Vagina (tissue), 2 donors: ENCODE measurements at places on chromosomes 4 and X. TPM values are rescaled to one million over a fixed set of nuclear protein-coding genes. Genes with fewer than 3 reads are reported as not detected.
A peak's percentile ranks its signal among the peaks of the same experiment; 100 is the strongest.

DNA sequence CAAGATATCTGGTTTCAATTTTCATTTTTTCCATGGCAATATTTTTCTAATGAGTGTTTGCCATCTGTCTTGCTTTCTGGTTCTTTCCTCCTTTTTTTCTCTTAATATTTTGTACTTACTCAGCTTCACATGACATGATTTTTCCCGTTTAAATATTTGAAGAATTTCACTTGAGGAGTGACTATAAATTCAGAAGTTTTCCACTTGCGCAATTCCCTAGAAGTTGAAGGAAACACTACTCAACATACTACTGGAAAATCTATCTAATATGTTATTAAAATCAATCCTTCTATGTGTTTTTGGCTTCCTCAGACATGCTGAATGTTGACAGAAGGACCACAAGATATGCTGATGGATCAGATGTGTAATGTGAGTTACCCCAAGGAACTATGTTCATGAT, 36.8 kb upstream of the BANK1 start:
- no peak overlapping the region for H3K27ac ChIP-seq
- DNase-seq = no peak
- no peaks in the 10 kb centered on the region for H3K36me3 ChIP-seq

GRCh38 chr4:176479767-176480166, 160.0 kb downstream of the SPCS3 start:
- no peak overlapping the region for H3K27ac ChIP-seq
- no peaks in the 10 kb centered on the region for H3K4me1 ChIP-seq

DNA sequence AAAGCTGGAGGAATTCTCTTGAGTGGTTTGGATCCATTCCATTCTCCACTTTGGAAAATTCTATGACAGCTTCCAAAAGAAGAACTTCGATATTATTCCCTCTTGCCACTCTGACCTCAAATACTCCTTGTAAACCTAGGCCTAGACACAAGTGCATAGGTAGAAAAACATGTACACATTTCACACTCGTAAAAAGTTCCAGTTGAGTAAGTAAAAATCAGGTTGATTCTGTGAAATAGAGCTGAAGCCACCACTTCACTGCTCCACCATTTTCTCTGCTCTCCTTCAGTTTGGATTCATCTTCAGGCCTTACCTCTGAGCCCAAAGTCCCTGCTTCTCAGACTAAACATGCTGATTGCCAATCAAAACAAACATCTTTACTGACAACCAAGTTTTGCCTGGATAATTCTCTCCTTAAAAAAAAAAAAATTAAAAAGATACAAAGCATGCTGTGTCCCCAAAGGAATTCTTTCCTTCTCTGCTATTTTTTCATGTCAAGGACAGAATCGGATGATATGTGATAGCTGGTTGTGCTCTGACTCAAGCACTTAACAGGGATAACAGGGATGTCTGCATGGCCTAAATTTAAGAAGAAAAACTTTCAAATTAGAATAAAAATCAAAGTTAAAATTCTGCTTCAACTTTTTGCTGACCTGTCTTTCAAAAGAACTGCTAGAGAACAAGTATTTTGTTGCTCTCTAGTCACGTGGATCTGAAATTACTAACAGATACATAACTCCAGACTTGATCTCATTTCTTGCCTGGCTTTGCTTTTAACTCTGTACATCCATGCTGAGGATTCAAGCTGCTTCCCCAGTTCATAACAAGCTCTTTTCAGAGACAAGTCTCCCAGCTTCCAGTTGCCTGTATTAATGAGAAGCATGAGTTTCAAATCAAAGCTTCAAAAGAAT, 420.9 kb upstream of the INTU start:
- peaks cover 8% of the 10 kb centered on the region for H3K4me1 ChIP-seq
- H3K36me3 ChIP-seq = no peaks in the 10 kb centered on the region
- peak overlapping the region; percentile 3 for H3K27ac ChIP-seq
- DNase-seq = no peak

- DNase-seq = no peak
- no peak overlapping the region for H3K27ac ChIP-seq
- H3K27me3 ChIP-seq = no peaks in the 10 kb centered on the region
- H3K36me3 ChIP-seq = no peaks in the 10 kb centered on the region
Observed at GRCh38 chr4:98341309-98341708, 80.1 kb downstream of the RAP1GDS1 start.

- DNase-seq = no peak
- H3K4me1 ChIP-seq = no peaks in the 10 kb centered on the region
- no peaks in the 10 kb centered on the region for H3K36me3 ChIP-seq
- no peak overlapping the region for H3K27ac ChIP-seq
- no peak overlapping the region for H3K4me3 ChIP-seq
Observed at GRCh38 chr4:125940426-125940825, 625.7 kb downstream of the FAT4 start.

- no peaks in the 10 kb centered on the region for H3K4me1 ChIP-seq
- no peak for DNase-seq
- no peaks in the 10 kb centered on the region for H3K36me3 ChIP-seq
- H3K27me3 ChIP-seq = no peaks in the 10 kb centered on the region
Observed at GRCh38 chrX:95057341-95057740, 1383.3 kb downstream of the FAM133A start.

The ANAPC4 gene
- total RNA-seq = 33.6 TPM

The F8A2 gene
- total RNA-seq = not detected

The PDLIM3 gene
- total RNA-seq = 148 TPM

The ATOH1 gene
- not detected for total RNA-seq

GRCh38 chr4:37605843-37606565, 80.2 kb downstream of the RELL1 start:
- no peaks in the 10 kb centered on the region for H3K27me3 ChIP-seq
- DNase-seq = no peak
- H3K27ac ChIP-seq = no peak overlapping the region
- peaks cover 4% of the 10 kb centered on the region for H3K4me1 ChIP-seq
- H3K4me3 ChIP-seq = no peak overlapping the region
- no peaks in the 10 kb centered on the region for H3K36me3 ChIP-seq

DNA sequence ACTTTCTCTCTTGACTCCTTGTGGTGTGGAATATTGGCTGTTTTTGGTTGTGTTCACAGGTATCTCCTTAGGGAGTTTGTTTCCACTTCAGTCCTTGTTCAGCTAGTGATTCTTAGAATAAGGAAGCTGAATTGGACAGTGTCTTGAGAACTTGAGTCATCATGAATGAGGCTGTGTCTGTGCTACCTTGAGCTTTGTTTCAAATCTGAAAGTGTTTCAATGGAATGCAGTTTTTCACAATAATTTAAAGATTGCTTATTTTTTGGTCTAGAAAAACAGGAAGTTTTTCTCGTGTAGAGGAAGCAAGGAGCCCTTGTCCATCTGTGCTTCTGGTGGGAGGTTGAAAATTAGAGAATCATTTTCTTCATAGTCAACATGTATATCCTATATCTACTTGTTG, 76.5 kb downstream of the ZNF518B start:
- H3K27ac ChIP-seq = no peak overlapping the region
- no peak overlapping the region for H3K4me3 ChIP-seq

GRCh38 chr4:102116121-102116520, 229.2 kb downstream of the SLC39A8 start:
- H3K4me1 ChIP-seq = no peaks in the 10 kb centered on the region
- no peak overlapping the region for H3K4me3 ChIP-seq
- H3K27ac ChIP-seq = no peak overlapping the region
- H3K27me3 ChIP-seq = no peaks in the 10 kb centered on the region
- no peaks in the 10 kb centered on the region for H3K36me3 ChIP-seq

GRCh38 chrX:130413415-130413814, 11.6 kb downstream of the RBMX2 start:
- H3K27ac ChIP-seq = no peak overlapping the region
- no peaks in the 10 kb centered on the region for H3K27me3 ChIP-seq
- H3K4me1 ChIP-seq = no peaks in the 10 kb centered on the region
- H3K4me3 ChIP-seq = no peak overlapping the region

The SLC2A9 gene
- 7.9 TPM for total RNA-seq

The UGT2B15 gene
- total RNA-seq = not detected

DNA sequence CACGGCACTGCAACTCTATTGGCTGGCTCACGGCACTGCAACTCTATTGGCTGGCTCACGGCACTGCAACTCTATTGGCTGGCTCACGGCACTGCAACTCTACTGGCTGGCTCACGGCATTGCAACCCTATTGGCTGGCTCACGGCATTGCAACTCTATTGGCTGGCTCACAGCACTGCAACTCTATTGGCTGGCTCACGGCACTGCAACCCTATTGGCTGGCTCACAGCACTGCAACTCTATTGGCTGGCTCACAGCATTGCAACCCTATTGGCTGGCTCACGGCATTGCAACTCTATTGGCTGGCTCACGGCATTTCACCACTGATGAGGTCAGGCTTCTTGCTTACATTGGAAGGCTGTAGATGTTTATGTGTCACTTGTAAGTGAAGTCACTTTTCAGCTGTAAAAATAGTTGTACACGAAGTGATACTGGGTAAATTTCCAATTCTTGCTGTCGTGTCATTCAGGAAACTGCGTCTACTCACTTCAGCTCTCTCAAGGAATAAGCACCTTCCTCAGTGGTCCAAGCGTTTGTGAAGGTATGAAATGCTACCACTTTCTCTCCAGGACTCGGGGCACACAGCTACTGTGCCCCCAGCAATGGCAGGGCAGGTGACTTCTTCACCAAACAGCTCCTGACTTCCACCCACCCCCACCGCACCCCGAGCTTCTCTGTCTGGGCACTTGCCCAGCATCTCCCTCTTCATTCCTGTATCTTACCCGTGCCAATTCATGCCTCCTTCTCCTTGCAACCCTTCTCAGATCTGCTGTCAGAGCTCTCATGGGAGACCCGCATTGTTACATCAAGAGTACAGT, 141.3 kb downstream of the AFAP1 start:
- H3K27me3 ChIP-seq = no peaks in the 10 kb centered on the region
- DNase-seq = no peak
- no peaks in the 10 kb centered on the region for H3K4me1 ChIP-seq
- H3K4me3 ChIP-seq = no peak overlapping the region
- H3K36me3 ChIP-seq = peaks cover 4% of the 10 kb centered on the region
- H3K27ac ChIP-seq = no peak overlapping the region

- H3K36me3 ChIP-seq = no peaks in the 10 kb centered on the region
- no peak overlapping the region for H3K27ac ChIP-seq
- H3K4me3 ChIP-seq = no peak overlapping the region
- H3K27me3 ChIP-seq = no peaks in the 10 kb centered on the region
Observed at GRCh38 chrX:10821293-10821692, 200.9 kb upstream of the MID1 start.

The POF1B gene
- 18.7 TPM for total RNA-seq

The KLHL34 gene
- not detected for total RNA-seq

The DRD5 gene
- total RNA-seq = not detected

The ZDHHC15 gene
- 3.4 TPM for total RNA-seq

- no peaks in the 10 kb centered on the region for H3K36me3 ChIP-seq
- DNase-seq = no peak
- no peak overlapping the region for H3K4me3 ChIP-seq
- H3K27me3 ChIP-seq = no peaks in the 10 kb centered on the region
Observed at GRCh38 chr4:89249313-89249712, 58.3 kb downstream of the GPRIN3 start.

The GYG2 gene
- 15.7 TPM for total RNA-seq

- no peak overlapping the region for H3K4me3 ChIP-seq
- H3K4me1 ChIP-seq = no peaks in the 10 kb centered on the region
- DNase-seq = no peak
- no peak overlapping the region for H3K27ac ChIP-seq
- H3K36me3 ChIP-seq = no peaks in the 10 kb centered on the region
Observed at GRCh38 chrX:31845003-31845402, 773.2 kb upstream of the FTHL17 start.

DNA sequence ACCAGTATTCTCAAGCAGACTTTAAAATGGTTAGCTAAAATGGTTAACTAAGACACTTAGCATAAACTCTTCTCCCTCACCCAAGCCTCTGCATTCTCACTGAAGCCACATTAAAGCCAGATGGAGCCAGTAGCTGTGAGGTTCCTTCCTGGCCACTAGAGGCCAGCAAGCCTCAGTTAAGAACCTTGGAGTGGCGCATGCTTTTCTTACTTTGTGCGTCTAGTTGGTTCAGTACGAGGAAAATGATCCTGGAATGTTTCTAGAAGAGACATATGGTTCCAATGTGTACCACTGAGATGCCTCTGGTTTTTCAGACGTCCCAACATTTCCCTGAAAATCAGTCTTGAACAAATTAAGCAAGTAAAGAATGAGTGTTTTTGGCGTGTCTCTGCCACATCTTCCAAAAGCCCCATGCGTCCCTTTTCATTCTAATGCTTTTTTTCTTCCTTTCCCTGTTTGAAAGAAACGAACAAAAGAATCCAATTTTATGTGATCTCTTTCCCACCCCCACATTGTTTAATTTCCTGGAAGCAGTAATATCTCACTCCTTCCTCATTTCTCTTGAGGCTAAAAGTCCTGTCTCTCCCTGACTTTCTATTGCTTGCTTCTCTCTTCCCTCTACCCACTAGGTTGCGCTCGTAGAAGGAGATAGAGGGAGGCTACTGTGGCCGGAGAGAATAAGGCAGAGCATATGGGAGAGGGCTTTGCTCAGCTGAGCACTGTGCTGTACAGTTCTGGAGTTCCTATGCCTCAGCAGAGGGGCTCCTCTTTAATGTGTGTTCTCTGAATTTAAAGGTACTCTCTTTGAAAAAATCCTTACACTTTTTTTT, 82.9 kb upstream of the TAB3 start:
- no peak for DNase-seq
- no peaks in the 10 kb centered on the region for H3K36me3 ChIP-seq
- no peak overlapping the region for H3K27ac ChIP-seq
- H3K4me1 ChIP-seq = no peaks in the 10 kb centered on the region

DNA sequence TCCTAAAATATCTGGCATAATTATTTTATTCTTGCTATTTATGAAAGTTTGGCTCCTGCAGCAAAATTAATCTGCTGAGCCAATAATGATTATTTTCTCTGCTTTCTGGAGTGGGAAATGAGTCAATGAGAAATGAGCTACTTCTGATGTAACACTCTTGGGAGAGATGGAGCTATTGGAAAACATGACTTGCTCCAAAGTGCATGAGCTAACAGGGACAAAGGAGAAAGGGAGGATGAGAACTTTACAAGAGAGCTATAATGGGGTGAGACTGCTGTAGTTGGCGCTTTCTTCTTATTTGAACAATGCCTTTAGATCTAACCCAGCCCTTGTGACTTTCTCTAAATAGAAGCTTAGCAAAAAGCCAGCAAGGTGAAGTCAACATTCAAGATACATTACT, 615.1 kb downstream of the ANKRD50 start:
- DNase-seq = no peak
- no peaks in the 10 kb centered on the region for H3K4me1 ChIP-seq
- H3K36me3 ChIP-seq = no peaks in the 10 kb centered on the region
- H3K4me3 ChIP-seq = no peak overlapping the region
- H3K27ac ChIP-seq = no peak overlapping the region
